DMS 273 treated with DMSO at 0.1 percent for 48 hours (cell line): ENCODE measurements at places on chromosomes 4 and X.

- DNase-seq, result no peak
Observed at GRCh38 chrX:12843668-12844279, 23.1 kb upstream of the TLR7 start.

DNA sequence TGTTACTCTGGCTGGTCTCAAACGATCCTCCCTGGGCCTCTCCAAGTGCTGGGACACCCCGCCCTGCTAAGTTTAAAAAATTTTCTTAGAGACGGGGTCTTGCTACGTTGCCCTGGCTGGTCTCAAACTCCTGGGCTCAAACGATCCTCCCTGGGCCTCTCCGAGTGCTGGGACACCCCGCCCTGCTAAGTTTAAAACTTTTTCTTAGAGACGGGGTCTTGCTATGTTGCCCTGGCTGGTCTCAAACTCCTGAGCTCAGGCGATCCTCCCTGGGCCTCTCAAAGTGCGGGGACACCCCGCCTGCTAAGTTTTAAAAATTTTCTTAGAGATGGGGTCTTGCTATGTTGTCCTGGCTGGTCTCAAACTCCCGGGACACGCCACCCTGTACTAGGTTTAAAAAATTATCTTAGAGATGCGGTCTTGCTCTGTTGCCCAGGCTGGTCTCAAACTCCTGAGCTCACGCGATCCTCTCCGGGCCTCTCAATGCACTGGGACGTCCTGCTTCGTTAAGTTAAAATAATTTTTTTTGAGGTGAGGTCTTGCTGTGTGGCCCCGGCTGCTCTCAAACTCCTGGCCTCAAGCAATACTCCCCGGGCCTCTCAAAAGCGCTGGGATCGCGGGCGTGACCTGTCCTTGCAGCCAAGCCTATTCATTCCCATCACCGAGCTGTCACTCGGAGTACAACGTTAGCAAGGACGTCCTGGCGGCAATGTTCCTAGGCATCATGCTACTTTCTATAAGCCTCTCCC, 1.1 kb downstream of the SLC25A6 start:
- DNase-seq, result no peak

DNA sequence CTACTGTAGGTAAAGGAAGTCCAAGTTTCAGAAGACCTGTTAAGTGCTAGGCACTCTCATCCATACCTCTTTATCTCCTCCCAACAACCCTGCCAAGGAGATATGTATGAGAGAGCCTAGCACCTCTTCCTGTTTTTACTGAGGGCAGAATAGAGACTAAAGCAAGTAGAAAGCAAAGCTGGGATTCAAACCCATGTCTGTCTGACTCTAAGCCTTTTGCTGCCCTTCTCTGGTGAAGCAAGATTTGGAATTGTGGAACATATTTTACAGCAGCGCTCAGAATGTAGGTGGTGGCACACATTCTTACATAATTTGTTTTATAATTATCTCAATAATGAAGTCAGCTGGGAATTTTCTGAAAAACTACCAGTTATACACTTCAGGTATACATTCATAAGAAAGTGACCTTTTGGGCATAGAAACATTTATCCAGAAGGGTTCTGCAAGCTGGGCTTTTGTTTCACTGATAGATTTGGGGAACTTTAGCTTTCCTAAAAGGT, 41.7 kb downstream of the SEPTIN11 start:
- no peak for DNase-seq

DNA sequence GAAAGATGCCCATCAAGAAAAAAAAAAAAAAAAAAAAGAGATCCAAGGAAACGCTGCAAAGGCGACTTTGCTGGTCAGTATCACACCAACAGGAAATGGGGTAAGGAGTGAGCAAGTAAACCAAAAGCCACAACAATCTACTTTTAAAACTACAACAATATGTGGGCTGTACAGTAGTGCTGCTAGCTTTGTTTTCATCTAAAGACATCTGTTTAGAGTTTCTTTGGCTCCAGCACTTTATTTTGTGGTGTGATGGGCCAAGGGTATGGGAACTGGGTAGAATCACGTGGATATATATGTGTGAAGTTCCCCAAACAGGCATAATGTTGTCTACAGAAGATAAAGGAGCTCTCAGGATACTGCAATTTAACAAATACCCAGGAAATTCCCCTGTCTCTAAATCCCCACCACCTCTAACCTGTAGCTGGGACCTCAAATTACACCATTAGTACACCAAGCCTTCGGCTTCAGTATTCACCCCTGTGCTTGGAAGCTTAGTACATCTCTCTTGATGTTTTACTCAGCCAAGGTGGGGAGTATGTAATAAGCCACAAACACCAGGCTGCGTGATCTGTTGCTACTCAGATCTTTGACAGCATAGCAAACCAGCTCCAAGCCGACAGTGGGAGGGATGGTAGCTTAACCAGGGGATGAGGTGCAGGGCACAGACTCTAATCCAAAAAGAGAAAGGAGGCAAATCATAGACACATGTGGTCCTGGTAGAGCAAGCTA, 207.9 kb downstream of the HS6ST2 start:
- DNase-seq, result no peak

DNA sequence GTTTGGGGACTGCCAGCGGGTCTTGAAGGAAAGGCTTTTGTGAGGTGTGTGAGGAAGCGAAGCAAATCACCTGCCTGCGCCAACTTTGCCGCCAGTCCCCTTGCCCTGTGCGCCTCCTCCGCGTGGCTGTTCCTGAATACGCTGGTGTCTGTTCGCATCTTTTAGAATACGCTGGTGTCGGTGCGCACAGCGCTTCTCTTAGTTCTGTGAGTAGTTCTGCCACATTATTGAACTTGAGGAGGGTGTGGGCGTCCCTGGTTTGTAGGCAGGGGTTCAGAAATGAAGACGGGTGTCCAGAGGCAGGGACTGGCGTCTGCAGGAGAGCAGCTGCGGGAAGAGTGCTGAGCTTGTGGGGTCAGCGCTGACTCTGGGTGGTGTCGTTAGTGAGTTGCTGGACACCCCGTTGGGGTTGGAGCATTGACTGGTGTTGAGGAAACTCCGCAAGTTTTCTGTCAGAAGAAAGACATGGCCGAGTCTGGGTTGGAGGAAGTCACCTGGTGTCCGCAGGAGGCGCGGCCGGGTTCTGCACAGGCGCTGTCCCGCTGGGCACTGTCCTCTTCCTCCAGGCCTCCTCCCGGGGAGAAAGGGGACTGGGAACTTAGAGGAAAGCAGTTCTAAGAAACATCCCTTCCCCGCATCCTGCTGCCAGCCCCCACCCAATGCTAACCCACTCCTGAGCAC, 930 bp downstream of the ZNF718 start:
- DNase-seq, result peak; percentile 0

DNA sequence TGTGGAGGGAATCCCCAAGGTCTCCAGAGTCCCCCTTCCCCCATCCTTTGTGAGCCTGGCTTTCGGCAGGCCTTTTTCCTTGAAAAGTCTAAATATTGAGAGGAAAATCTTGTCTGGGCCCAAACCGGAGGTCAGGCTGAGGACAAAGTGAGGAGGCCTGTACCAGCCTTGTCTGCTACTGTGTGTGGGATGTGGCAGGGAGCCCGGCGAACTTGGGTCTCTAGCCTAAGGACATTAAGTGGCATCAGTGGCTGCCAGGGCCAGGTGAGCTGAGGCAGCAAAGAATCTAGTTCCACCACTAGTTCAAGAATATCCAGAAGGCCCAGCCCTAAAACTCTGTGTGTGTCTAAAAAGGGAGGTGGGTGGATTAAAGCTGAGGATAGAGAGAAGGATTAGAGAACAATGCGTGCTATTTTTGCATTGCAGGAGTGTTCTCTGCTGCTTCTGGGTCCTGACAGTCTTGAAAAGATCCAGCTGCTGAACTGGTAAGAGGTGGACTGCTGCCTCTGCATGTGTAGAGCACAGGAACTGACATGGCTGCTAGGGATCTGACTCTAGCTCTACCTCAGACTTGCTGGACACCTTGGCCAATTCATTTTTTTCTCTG, 1.2 kb upstream of the AMER1 start:
- DNase-seq, result no peak

DNA sequence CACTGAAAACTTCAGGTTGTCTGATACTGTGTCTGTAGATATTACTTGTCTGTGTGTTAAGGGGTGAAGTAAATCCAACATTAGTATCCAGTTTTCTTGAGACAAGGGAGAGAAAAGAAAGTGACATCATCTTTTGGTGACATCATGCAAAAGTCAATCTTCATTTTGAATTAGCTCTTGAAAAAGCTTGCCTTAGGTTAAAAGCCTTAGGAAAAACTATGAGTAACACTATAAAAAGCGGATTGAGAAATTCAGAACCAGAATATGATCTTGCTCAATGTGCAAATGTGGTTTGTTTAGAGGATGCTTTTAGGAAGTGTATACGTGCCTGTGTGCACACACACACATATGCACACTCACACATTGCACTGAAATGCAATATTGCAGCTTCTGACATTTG, 345.8 kb upstream of the CASK start:
- DNase-seq, result no peak

DNA sequence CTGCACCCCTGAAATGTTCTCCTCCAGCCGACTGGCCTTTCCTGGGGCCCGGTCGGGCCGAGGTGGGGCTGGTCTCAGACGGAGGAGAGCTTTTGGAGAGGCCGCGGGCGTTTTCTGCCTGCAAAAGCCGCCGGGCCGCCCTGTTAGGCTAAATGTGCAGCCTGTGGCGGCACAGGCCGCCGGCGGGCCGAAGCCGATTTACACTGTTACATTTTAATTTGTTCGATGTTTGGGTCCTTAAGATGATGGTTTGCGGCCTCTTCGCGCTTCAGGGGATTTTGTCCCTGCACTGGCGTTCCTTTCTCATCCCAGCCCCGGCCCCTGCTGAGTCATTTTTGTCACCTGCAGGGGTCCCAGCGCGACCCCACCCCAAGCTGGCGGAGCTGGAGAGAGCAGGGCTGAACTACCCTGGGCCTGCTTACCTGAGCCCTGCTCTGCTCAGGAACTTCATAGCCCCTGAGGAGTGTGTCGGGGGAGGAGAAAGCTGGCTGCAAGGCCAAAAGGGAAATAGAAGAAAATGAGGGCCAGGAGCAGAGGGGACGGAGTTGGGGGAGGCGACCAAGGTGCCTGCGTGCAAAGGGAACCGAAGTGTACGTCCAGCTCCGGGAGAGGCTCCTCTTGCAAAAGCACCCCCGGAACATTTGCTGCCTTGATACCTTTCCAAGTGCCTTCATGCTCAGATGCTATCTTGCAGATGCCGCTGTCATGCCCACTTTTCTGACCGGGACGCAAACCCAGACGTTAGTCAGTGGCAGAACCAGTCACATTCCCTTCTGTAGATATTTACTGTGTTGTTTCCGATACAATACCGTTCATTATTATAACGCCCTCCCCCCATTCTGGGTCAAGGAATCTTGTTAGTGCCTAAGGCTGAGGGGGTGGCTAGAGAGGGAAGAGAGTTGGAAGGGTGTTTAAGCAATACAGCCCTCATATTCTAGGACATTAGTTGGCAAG, 977 bp upstream of the RBBP7 start:
- DNase-seq, result no peak

DNA sequence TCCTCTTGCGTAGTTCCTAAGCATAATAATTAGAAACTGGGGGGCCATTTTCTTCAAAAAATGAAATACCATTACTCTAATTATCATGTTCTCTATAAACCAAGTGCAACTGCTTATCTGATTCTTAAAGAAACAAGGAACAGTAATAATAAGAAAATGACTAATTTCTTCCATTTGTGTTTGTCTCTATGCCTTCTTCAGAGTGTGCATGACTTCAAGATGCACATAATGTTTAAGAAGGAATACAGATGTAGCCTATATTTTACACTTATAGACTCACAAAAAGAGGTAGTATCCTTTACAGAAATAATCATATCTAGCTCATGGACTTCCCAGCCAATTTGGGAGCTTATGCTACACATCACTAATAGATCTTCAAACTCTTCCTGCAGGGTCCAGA, 131.7 kb downstream of the CHRNA9 start:
- DNase-seq, result no peak

DNA sequence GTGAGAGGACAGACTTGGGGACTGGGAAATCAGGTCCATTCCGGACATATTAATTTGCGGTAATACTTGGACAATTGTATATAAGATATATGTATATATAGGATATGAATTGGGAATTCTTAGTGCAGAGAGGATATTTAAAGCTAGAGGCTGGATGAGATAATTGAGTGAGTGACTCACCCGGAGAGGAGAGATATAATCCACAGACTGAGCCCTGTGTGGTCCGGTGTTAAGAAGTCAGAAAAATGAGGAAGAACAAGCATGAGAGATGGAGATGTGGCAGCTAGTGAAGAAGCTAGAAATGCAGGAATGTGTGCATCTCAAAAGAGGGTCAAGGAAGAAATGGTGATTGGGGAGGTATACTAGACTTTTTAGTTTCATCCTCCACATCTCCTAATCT, 336.2 kb downstream of the SLC7A11 start:
- DNase-seq, result no peak

GRCh38 chrX:43314525-43314924, 341.6 kb upstream of the MAOA start:
- no peak for DNase-seq

DNA sequence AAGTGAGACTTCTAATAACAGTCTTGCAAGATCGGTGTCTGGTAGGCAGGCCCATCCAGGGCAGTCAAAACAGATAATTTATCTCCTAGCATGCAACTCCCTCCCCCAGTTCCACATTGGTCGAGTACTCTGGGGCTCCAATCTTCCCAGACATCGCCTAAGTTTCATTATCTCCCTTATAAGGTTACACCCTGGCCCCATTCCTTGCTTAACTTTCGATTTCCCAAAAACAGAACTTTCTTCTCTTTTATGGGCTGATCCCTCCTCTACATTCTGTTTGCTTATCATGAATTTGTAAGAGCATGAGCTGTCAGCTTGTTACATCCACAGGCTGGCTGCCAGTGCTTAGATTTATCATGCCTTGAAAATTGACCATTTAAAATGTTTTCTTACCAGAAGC, 471.3 kb downstream of the TECRL start:
- no peak for DNase-seq

DNA sequence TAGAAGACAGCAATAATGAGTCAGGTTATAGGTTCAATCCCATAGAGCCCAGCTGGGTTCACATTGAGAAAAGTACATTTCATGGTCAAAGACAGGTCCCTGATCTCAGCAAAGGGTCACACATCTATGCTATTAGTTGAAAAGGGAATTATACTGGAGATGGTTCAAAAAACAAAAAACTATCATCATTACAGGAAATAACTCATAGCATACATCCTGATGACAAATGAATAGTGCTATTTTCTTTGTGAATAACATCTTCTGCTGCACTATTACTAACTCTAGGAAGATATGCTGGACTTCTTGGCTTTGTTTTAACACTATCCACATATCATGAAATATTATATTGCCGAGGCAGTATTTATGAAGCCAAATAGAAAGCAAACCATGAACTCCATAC, 202.5 kb upstream of the MAB21L2 start:
- DNase-seq, result no peak

GRCh38 chrX:104921584-104922205, 298.8 kb downstream of the TEX13A start:
- no peak for DNase-seq

- DNase-seq, result no peak
Observed at GRCh38 chr4:77782102-77782835, 36.9 kb downstream of the CNOT6L start.

DNA sequence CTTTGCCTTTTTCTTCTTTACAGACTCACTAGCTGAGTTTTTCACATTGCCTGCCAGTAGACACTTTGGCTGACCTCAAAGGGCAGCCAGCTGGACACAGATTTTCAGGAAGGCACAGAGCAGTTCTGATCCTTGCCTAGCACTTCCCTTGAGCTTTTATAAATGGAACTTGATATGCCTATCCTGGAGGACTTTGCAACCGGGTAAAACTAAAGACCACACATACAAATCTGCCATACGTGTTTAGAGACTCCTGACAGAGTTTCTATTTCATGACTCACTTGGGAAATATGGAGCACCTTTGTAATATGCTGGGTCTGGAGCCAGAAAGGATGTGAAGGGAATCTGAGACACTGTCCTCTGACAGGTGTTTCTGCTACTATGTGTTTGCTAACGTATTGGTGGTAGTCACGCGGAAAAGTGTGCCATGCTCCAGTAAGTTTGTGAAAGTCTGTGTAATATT, 56.7 kb upstream of the RASSF6 start:
- DNase-seq, result no peak
